ENCODE measurements at places on chromosomes 5 and 9.
A peak's percentile ranks its signal among the peaks of the same experiment; 100 is the strongest.

DNA sequence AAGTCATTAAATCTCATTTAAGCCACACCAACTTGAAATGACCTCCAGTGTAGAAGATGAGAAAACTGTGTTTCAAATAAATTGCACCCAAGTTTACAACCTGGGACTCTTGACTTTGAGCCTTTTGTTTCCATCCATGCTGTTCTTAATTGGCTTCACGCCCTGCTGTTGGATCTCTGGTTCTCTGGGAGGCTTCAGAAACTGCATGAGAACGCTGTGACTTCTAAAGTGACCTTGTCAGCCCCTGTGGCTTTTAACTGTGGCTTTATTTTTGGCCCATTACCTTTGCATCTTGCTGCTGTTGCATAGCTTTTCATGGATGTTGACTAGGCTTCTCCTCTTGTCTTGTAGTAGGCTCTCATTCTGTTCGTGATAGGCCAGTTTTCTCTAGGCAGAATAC is 29.3 kb downstream of the TNFAIP8 start:
- DNase-seq: no peak

DNA sequence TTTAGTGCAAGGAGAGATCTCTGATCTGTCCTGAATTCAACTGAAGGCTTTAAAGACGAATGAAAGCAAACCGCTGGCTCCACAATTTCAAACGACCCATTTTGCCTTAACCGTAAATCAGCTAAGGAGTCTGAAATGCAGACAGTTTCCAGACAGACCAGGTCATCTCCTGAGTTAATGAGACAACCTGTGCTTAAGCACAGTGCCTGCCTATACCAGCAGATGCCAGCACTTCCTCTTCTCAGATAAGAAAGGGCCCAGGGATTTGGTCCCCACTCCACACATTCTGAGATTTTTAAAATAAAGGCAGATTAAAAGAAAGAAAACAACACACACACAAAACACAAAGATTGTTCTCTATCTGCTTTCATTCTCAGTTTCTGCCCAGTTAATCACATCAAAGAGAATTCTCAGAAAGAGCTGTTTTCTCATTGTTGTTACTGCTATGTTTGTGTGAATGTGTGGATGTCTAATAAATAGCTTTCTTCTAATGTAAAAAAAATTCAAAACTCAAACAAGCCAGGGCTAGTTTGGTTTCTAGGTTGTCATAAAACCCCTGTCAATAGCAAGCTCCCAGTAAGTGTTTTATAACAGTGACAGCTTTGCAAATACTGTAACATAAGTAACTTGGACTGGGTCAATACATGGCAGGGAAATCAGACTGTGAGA is 157.7 kb upstream of the SLC24A2 start:
- DNase-seq: no peak

- DNase-seq: no peak
Measured at GRCh38 chr9:113572076-113572861, 108.7 kb downstream of the RGS3 start.

DNA sequence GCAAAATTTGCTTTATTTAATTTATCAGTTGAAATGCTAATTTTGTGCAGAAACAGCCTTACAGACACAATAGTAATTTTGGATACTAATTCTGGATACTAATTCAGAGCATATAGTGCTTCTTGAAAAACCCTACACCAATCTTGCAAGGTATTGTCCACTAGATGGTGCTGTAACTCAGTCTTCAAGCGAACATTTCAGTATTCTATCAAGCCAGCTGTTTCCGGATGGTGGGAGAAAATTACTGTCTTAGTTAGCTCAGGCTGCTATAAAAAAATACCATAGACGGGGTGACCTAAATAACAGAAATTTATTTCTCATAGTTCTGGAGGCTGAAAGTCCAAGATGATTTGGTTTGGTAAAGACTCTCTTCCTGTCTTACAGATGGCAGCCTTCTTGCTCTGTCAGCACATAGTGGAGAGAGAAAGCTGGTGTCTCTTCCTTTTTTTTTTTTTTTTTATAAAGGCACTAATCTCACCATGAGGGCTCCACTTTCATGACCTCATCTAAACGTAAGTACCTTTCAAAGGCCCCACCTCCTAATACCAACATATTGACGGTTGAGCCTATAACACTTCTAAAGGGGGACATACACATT is 1306.5 kb upstream of the CDH9 start:
- DNase-seq: peak; percentile 16

DNA sequence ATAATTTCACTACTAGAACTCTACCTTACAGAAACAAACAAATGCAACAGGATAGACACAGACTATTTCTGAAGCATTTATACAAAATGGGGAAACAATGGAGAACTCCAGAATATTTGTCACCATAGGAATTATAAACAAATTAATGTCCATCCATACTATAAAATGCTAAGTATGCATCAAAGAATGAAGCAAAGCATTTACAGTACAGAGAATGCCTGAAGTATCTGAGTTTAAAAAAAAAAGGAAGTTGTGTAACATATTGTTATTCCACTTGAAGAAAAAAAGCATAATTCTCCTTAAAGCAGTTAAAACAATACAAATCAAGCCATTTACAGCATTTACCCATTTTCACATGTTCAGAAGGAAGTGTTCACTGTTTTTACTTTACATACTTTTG is 53.0 kb downstream of the DROSHA start:
- peak; percentile 50 for DNase-seq

All from fibroblast of skin of abdomen (primary cell).